ENCODE measurements at places on chromosomes 5 and 9. TPM values are rescaled to one million over a fixed set of nuclear protein-coding genes. Genes with fewer than 3 reads are reported as not detected.

The RMRP gene
- polyA plus RNA-seq, result not detected

The DNAJA1 gene
- polyA plus RNA-seq, result 132 TPM

DNA sequence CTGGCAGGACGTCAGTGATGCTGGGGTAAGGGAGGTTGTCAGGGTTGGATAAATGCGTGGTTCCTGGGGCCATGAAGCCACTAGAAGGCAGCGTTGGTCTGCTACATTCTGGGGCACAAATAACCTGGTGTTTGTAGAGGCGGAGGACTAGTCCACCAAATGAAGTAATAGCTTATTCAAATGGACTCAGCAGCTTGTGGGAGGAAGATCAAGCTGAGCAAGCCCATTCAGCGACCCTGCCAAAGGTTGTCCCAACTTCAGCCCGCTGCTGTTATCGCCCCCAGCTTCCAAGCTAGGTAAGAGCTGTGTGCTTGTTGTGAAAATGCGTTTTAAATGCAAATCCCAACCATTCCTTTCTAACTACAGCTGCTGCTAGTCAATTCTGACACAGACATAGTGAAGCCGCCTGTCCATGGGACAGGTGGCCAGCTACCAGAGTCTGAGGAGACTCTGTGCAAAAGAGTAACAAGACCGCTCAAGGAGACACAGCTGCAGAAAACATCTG lies 7.6 kb upstream of the FAM240B start:
- H3K4me1 ChIP-seq, result no peaks in the 10 kb centered on the region
- DNase-seq, result peak; percentile 50
- H3K27ac ChIP-seq, result no peak overlapping the region
- no peaks in the 10 kb centered on the region for H3K27me3 ChIP-seq

GRCh38 chr9:72579190-72579589 lies 57.8 kb downstream of the TMC1 start:
- H3K27ac ChIP-seq, result peak overlapping the region; percentile 54
- no peaks in the 10 kb centered on the region for H3K36me3 ChIP-seq
- H3K4me3 ChIP-seq, result no peak overlapping the region
- no peaks in the 10 kb centered on the region for H3K27me3 ChIP-seq

- H3K4me1 ChIP-seq, result no peaks in the 10 kb centered on the region
- H3K27ac ChIP-seq, result no peak overlapping the region
- H3K36me3 ChIP-seq, result no peaks in the 10 kb centered on the region
- H3K27me3 ChIP-seq, result no peaks in the 10 kb centered on the region
These were observed 173.1 kb downstream of the CACNA1B start for GRCh38 chr9:138050472-138051330.

DNA sequence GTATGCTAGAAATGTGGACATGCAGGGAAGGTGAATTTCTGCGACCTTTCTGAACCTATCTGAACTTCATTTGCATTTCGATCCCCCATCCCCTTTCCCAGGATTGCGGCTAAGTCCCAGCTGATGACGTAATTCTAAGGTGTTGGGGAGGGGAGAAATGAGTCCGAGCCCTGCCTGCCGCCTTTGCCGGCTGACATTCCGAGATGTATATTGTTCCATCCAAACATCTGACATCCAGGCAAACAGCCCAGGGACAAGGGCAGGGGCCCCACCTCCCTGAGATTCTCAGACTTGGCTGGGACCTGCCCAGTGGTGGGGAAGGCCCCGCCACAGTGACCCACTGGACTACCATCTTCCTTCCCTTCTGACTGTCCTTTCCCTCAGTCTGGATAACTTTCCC lies 494.6 kb downstream of the ENC1 start:
- no peak overlapping the region for H3K27ac ChIP-seq
- H3K27me3 ChIP-seq, result no peaks in the 10 kb centered on the region
- no peaks in the 10 kb centered on the region for H3K36me3 ChIP-seq
- no peak for DNase-seq

GRCh38 chr9:91907484-91908292 lies 42.3 kb downstream of the ROR2 start:
- no peaks in the 10 kb centered on the region for H3K36me3 ChIP-seq
- DNase-seq, result no peak
- H3K4me1 ChIP-seq, result peaks cover 1% of the 10 kb centered on the region
- no peak overlapping the region for H3K27ac ChIP-seq
- no peaks in the 10 kb centered on the region for H3K27me3 ChIP-seq

DNA sequence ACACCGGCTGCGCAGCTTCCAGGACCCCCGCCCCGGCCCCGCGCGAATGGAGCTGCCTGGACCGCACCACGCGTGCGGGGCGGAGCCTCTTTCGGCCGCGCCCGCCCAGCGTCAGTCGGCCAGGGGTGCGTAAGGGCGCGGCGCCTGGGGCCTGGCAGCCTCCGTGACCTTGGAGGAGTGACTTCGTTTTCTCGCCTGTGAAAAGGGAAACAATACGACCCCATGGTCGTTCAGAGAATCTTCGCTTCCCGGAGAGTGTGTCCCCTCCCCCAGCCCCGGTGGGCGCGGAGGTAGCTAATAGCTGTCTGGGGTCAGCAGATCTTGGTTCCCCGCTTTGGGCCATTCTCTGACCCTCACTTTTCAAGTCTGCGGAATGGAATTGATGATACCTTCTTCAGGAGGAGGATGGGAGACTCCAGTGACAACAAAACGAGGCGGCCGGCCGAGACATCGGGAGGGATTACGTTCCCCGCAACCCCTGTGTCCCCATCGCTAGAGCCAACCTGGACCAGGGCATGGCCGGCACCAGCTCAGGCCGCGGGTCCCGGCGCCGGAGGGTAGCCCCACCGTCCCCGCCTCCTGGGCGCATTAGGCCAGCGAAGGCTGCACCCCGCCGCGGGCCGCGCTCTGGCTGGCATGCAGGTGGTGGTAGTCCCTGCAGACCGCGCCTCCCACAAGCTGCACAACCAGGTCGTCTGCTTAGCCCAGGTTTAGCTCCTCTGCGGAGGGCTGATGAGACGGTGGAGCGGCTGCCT lies 5.5 kb upstream of the CDHR2 start:
- peaks cover 9% of the 10 kb centered on the region for H3K4me1 ChIP-seq
- H3K27me3 ChIP-seq, result no peaks in the 10 kb centered on the region
- DNase-seq, result peak; percentile 73

GRCh38 chr9:131620764-131621520 lies 75.6 kb downstream of the PRRT1B start:
- DNase-seq, result no peak
- H3K4me1 ChIP-seq, result peaks cover 5% of the 10 kb centered on the region
- H3K27ac ChIP-seq, result no peak overlapping the region
- no peak overlapping the region for H3K4me3 ChIP-seq

DNA sequence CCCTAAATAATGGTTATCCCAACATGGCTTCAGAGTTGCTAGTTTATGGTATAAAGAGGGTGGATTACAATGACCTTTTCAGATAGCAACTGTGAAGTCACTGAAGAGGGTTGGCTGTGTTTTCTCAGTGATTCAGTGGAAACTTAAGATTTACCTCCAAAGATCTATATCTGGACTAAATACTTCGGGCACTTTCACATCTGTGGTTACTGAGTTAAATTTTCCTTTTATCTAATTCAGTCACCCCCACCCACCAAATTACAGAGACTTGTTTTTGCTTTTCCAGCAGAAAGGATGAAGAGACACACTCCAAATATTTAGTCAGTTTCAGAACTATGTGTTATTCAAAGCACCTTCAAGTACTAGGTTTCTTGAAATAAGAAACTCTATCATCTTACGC lies 573.2 kb downstream of the CCDC171 start:
- DNase-seq, result no peak
- no peaks in the 10 kb centered on the region for H3K36me3 ChIP-seq
- H3K27me3 ChIP-seq, result no peaks in the 10 kb centered on the region

- no peaks in the 10 kb centered on the region for H3K36me3 ChIP-seq
- H3K27me3 ChIP-seq, result no peaks in the 10 kb centered on the region
- no peak overlapping the region for H3K4me3 ChIP-seq
- no peaks in the 10 kb centered on the region for H3K4me1 ChIP-seq
These were observed 1356.2 kb downstream of the MAT2B start for GRCh38 chr5:164861610-164862009.

- no peak overlapping the region for H3K4me3 ChIP-seq
- no peaks in the 10 kb centered on the region for H3K27me3 ChIP-seq
- no peaks in the 10 kb centered on the region for H3K36me3 ChIP-seq
- H3K27ac ChIP-seq, result no peak overlapping the region
These were observed 132.7 kb downstream of the PDE4D start for GRCh38 chr5:59760785-59761348.

DNA sequence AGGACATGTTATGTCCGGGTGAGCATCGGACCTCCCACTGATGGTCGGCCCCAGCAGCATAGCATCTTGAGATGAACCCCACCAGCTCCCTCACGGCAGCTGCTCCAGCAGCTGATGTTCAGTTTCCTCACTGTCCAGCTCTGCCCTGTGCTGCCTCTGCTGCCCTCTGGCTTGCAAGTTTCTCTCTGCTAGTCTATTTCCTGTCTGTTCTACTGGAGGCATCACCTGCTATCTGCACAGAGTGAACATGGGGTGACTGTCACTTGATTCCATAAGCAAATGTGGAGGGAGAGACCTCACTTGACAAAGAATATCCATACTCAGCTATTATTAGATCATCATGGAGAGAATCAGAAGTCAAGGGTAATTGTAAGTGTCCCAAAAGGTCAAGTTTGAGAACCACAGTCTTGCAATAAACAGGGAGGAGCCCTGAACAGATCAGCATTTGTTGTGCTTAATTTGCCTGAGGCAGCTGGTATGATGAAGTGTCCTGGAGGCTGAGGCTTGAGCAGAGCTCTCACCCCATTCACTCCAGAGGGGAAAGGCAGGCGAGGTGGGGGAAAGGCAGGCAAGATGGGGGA lies 702.8 kb downstream of the SEMA5A start:
- no peak overlapping the region for H3K27ac ChIP-seq
- no peak overlapping the region for H3K4me3 ChIP-seq
- no peaks in the 10 kb centered on the region for H3K27me3 ChIP-seq
- no peaks in the 10 kb centered on the region for H3K36me3 ChIP-seq
- no peaks in the 10 kb centered on the region for H3K4me1 ChIP-seq
- DNase-seq, result no peak

- no peak overlapping the region for H3K27ac ChIP-seq
- H3K4me3 ChIP-seq, result no peak overlapping the region
- no peaks in the 10 kb centered on the region for H3K4me1 ChIP-seq
These were observed 8.9 kb upstream of the C5orf58 start for GRCh38 chr5:170223906-170224305.
